ENCODE measurements at places on chromosomes 11 and 22.

DNA sequence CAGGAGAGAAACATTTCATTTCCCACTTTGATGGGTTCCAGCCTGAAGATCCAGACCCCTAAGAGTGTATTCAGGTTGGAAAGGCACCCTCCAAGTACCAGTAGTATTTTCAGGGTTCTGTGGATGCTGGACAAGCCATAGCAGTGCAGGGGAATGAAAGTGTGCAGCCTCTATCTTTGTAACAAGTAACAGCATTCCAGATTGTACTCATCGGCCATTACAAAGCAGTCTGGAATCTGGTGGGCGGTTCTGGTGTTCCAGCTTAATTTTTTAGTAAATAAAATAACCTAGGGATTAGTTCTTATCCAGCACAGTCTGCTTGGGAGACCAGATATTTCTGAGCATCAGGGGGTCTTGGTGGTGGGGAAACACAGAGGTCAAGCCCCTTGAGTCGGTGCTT is 22.6 kb downstream of the APLNR start:
- no peak for DNase-seq

DNA sequence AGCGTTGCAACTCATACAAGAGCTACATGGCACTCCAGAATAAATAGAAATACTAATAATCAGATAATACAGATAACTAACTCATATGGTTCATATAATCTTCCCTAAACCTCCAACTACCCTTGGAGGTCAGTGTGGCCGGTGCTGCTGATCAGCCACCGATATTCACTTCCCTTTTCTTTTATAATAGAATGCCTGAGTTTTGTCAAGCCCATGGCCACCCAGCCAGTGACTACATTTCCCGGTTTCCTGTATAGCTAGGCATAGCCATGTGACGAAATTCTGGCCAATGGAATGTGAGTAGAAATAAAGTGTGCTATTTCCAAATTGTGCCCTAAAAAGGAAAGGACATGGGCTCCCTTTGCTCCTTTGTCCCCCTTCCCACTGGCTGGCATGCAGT is 5.9 kb upstream of the CAT start:
- no peak for DNase-seq

DNA sequence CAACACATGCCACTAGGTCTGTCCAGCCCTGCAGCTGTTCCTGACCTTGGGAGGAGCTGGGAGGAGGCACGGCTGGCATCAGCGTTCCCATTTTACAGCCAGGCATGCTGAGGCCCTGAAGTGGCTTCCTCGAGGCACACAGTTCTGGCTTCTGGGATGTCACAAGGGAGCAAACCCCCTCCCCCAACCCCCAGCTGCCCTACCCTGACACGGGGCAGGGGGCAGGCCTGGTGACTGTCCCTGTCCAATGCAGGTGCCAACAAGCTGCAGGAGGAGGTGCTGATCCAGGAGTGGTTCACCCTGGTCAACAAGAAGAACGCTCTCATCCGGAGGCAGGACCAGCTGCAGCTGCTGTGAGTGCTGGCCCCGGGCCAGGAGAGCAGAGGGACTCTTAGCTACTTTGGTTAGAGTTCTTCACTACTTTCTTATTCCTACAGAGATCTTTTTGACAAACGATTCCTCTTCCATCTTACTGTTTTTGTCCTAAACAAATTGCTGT is 5.3 kb downstream of the KCNK7 start:
- DNase-seq, result peak; percentile 54

- no peak for DNase-seq
These were observed 101.9 kb downstream of the IGLL1 start for GRCh38 chr22:23478175-23478574.

GRCh38 chr11:109433753-109434256 is 11.8 kb downstream of the C11orf87 start:
- no peak for DNase-seq

DNA sequence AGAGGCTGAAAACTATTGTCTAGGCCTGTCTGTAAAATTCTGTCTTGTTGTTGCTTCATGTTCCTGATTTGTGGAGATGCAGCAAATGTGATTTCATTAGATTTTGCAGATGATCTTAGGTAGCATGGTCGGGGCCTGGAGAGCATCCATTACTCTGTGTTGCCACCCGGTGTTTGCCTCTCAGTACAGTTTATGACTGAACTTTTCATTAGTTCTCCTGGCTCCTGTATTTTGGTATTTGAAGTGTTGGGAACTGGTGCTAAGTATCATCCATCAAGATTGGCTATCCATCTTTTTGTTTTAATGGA is 7.7 kb downstream of the YWHAH start:
- no peak for DNase-seq

- no peak for DNase-seq
These were observed 120.3 kb downstream of the ETS1 start for GRCh38 chr11:128467041-128467440.

DNA sequence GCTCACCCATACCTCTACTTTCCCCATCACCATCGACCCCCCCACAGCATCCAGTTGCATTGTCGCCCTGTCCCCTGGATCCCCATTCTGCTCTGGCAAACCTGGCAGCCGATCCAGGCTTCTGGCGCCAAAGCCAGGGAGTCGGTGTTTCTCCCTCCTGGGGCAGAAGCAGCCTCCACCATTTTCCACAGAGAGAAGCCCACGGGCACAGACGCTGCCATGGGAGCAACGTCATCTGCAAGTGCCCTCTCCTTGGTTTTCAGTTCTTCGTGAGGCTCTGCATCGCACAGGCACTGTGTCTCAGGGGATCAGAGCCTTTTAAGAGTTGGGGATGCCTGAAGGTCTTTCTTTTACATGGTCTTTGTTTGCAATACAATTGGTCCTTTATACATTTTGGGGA is 2.3 kb downstream of the YPEL4 start:
- no peak for DNase-seq

- no peak for DNase-seq
These were observed 90.3 kb downstream of the TMPRSS5 start for GRCh38 chr11:113615773-113616172.

GRCh38 chr11:34957606-34958005 is 41.2 kb downstream of the PDHX start:
- DNase-seq, result no peak

GRCh38 chr11:14248580-14248981 is 110.4 kb downstream of the RRAS2 start:
- no peak for DNase-seq
